ENCODE measurements at places on chromosomes 2 and 18.

- no peak for DNase-seq
Observed at GRCh38 chr2:217208867-217209266, 349.0 kb upstream of the TNP1 start.

DNA sequence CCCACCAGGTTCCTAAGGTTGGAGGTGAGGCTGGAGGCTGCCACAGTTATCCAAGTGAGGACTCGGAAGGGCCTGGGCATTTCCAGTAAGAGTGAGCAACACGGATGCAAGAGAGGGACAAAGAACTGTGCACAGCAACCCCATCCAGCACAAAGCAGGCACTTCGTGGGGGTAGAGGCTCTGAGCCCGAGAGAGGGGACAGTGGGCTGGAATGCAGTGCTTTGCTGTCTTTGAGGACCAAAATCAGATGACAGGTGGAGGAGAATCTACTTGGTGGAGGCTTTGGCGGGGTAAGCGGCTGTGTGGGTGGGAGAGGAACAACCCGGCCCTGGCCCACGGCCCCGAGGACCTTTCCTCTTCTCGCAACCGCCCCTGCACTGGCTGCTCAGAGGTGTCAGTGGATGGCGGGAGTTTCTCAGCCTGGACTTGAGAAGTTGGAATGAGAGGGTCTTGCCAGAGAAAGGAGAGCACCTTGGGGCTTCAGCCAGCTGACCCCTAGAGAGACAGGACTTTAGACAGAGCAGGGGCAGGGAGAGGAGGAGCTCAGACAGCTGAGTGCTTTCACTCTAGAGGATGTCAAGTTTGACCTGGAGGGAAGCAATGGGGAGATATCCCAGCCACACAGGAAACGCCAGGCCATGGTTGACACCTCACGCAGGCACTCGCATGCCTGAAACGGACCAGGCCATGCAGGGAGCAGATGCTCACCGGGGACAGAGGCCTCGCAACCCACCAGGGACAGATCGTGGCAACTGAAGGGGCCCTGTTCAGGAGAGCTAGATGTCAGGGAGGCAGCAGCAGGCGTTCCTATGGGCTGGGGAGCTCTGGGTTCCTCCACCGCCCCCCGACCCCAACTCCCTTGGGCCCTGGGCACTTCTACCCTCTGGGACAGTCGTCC is 11.6 kb downstream of the RAMP1 start:
- no peak for DNase-seq

GRCh38 chr2:127049927-127050802 is 56.8 kb downstream of the BIN1 start:
- peak; percentile 72 for DNase-seq

GRCh38 chr18:30522288-30522929 is 520.1 kb downstream of the DSC3 start:
- DNase-seq: no peak

DNA sequence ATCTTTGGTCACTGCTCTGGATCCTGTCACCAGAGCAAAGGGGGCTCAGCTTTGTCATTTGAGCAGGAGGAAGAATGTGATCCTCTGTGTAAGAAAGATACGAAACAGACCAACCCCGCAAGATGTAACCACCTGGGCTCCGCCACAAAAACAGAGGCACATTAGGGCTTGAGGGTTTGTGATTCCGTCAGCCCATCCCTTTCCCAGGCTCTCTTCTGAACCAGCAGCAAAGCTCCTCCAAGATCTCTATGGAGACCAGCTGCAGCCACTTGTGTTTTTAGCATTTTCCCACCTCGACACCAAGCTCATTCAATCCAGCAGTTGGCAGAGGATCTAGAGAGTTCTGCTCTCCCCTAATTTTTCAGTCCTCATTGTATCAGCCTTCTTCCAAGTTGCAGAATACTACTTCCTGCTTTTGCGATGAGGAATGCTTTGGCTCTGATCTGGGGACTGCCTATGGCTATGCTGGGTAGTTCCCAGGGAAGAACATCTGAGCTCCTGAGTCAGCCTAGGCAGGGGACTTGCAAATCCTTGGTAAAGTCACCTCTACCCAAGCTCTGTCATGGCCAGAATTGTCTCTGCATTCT is 139.6 kb upstream of the RAB12 start:
- no peak for DNase-seq

- DNase-seq: no peak
Observed at GRCh38 chr18:55319459-55320193, 268.4 kb downstream of the TCF4 start.

DNA sequence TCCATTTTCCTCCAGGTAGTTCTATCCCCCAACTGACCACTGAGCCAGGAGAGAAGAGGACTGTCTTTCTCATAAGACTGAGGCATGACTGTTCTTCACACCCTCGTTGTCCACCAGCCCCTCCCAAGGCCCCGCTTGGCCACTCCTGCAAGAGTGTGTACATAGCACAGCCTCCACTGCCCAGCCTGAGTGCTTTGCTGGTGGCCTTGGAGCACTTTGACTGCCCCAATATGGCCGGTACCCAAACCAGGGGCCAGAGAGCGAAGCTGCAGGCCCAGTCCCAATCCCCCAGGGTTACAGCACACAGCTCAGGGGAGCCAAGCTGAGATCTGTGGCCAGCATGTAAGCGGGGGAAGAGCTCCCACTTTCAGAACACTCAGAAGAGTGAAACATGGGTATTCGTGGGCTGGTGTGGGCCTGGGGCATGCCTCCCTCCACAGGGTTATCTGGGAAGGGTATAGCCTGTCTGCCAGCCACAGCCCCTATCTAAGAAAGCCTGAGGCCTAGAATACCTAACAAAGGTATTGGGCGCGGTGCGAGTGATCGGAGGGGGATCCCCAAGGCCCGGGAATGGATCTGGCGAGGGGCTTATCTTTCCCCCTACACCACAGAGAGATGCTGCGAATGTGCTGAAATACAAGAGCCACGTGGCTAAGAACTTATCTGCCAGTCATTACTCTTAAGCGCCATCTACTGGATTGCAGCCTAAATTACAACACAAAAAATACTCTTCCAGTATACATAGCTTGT is 163.8 kb downstream of the WDPCP start:
- no peak for DNase-seq

GRCh38 chr2:12488352-12489318 is 228.1 kb upstream of the TRIB2 start:
- DNase-seq: no peak

GRCh38 chr2:237045449-237045848 is 40.2 kb upstream of the COPS8 start:
- DNase-seq: no peak

DNA sequence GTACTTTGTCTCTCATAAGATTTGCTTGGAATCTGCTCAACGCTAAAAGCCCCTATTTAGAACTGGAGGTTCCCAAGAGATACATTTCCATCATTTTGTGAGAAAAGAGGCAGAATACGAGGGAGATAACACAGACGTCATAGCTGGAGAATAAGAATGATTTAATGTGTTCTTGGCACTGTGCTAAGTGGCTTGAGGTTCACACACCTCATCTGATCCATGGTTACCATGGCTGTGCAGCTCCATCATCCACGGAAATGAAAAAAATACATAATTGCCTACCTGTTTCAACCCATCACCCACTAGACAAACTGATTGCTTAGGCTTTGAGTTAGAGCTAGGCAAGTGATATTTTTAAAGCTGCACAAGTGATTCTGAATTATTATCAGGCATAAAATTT is 227.6 kb downstream of the SLC8A1 start:
- no peak for DNase-seq

GRCh38 chr18:80004600-80005342 is 16.4 kb upstream of the TXNL4A start:
- DNase-seq: no peak

- no peak for DNase-seq
Observed at GRCh38 chr18:41459656-41460055, 495.4 kb upstream of the PIK3C3 start.

DNA sequence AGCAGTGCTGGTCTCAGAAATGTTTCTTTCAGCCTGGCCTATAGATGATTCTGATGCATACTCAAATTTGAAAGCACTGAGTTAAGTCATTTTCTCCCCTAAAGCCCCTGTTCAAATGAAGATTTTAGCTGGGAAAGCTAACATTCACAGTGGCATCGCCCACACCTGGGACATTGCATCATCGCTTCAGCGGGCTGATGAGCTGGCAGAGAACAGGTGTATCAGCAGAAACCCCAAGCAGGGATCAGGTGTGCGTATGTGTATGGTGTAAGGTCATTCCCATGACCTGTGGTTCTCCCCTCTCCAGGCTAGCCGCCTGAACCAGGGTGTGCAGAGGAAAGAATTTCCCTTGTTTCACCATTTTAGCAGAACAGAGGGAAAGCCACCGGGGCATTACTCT is 56.3 kb downstream of the EPAS1 start:
- no peak for DNase-seq

GRCh38 chr2:163269374-163270021 is 430.9 kb upstream of the KCNH7 start:
- no peak for DNase-seq

DNA sequence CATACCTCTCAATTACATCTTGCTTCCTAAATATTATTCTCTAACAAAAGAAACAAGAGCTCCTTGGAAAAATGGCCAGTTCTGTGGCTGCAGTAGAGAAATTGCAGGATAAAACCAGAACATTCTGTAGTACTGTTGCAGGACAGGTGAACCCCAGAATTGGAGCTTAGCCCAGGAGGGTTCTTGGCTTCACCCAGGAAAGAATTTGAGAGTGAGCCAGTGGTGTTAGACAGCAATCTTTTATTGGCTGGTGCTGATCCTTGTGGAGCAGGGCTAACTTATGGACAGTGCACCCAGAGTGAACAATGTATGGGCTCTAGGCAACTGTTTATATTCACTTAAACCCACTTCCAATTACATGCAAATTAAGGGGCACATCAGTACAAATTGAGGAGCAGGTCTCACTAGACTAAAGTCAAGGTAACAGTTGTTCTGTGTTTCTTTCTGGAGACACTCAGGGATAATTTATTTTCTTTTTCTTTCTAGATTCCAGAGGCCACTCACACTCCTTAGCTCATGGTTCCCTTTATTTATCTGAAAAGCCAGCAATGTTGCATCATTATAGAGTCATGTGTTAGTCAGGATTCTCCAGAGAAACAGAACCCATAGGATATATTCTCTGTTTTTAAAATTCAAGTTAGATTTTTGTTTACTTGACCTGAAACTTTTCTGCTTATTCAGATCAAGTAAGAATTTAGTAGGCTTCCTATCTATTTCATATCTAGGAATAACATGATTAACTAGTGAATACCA is 348.1 kb downstream of the CCDC85A start:
- DNase-seq: no peak

DNA sequence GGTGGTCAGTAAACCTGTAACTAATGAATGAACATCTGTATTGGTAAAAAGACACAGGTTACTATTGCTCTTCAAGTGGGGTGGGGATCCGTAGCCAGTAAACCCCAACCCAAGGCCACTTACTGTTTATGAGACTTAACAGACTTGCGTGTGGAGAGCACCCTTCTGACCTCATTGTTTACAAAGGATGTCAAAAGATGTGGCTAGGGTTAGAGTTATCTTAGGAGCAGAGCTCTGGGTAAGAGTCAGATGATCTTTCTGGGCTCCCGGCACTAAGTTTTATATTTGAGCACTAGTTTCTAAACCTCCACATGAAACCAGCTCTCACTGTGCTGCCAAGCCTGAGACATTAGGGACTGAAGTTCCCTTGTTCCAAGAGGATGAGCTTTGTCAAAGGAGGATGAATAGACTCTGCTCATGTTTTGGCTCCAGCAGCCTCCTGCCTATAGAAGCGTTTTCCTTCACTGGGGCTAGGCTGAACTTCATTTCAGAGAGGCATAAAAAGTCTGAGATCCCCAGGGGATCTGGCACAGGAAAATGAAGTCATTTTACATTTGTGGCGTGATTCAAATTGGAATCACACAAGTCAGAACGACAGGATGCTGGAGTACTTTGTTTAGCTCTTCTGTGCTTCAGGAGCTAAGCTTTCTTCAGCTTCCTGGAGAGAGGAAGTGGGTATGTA is 403.1 kb upstream of the TRIB2 start:
- no peak for DNase-seq
